Tibial artery (tissue), 4 donors: ENCODE measurements at places on chromosomes 11 and 22.

- no peak overlapping the region for H3K4me3 ChIP-seq
- DNase-seq, result no peak
- no peaks in the 10 kb centered on the region for H3K36me3 ChIP-seq
- H3K4me1 ChIP-seq, result no peaks in the 10 kb centered on the region
Measured at GRCh38 chr22:27349456-27349855, 452.1 kb downstream of the MN1 start.

DNA sequence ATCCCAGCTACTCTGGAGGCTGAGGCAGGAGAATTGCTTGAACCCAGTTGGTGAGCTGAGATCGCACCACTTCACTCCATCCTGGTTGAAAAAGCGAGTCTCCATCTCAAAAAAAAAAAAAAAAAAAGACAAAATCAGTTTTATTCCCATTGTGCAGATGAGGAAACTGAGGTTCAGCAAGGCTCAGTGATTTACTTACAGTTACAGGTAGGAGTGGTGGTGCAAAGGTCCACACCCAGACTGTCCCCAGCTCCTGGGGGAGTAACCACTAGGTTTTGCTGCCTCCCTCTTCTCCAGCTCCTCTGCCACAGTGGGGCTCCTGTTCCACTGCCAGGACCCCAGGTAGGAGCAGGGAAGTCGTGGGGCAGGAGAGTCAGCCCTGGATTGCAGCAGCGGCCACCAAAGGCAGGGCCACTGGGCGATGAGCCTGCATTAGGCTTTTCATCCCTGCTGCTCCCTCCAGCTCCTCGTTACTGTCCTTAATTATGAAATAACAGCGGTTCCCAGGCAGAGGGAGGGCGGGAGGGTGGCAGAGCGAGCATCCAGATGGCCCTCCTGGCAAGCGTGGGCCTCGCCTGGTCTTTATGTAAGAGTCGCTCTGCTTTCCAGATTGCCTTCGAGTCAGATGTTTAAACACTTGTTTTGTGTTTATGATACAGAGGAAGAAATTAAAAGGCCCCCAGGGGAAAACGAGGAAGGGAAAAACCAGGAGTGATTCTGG lies 15.5 kb upstream of the RASD2 start:
- DNase-seq, result no peak
- no peak overlapping the region for H3K4me3 ChIP-seq
- no peaks in the 10 kb centered on the region for H3K4me1 ChIP-seq
- no peak overlapping the region for H3K27ac ChIP-seq
- no peaks in the 10 kb centered on the region for H3K36me3 ChIP-seq

DNA sequence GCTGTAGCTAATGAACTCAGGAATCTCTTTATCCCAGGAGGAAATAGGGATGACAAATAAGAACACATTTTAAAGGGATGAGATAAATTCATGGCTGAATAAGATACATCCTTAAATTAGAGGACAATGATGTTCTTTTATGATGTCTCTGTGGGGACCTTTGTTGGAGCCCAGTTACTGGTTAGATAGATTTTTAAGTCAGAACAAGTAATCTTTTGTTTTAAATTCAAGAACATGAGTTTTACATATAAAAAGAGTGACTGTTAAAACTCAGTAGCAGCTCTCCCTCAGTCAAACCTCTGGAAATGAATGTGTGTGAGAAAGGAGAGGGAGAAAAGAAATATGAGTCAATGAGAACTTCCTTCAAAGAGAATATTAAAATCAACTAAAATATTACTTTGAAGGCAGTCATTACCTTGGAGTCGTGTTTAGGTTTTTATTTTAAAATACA lies 241.6 kb downstream of the SWAP70 start:
- H3K27me3 ChIP-seq, result no peaks in the 10 kb centered on the region
- no peaks in the 10 kb centered on the region for H3K4me1 ChIP-seq
- no peak for DNase-seq
- no peak overlapping the region for H3K4me3 ChIP-seq

DNA sequence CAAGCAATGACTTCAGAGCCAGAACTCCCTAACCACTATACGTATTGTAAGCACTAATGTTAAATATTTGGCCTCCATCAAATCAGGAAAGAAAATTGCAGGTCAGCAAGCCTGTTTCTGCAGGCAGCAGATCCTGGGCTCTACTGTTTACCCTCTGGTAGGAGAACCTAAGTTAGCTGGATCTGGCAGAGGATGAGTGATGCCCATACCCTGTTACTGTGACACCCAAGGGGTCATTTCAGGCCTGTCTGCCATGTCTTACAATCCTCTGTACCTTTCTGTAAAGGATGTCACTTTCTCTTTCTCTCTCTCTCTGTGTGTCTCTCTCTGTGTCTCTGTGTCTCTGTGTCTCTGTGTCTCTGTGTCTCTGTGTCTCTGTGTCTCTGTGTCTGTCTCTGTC lies 106.9 kb downstream of the CSNK2A3 start:
- H3K36me3 ChIP-seq, result no peaks in the 10 kb centered on the region
- no peak for DNase-seq
- no peak overlapping the region for H3K27ac ChIP-seq
- H3K4me3 ChIP-seq, result no peak overlapping the region

GRCh38 chr11:35541621-35542375 lies 16.4 kb upstream of the PAMR1 start:
- peak overlapping the region; percentile 33 for H3K27ac ChIP-seq
- H3K27me3 ChIP-seq, result no peaks in the 10 kb centered on the region
- no peak overlapping the region for H3K4me3 ChIP-seq
- H3K4me1 ChIP-seq, result peaks cover 3% of the 10 kb centered on the region

- no peak overlapping the region for H3K27ac ChIP-seq
- DNase-seq, result no peak
- no peaks in the 10 kb centered on the region for H3K36me3 ChIP-seq
- no peaks in the 10 kb centered on the region for H3K4me1 ChIP-seq
- no peaks in the 10 kb centered on the region for H3K27me3 ChIP-seq
Measured at GRCh38 chr11:133803026-133803425, 42.3 kb downstream of the SPATA19 start.

DNA sequence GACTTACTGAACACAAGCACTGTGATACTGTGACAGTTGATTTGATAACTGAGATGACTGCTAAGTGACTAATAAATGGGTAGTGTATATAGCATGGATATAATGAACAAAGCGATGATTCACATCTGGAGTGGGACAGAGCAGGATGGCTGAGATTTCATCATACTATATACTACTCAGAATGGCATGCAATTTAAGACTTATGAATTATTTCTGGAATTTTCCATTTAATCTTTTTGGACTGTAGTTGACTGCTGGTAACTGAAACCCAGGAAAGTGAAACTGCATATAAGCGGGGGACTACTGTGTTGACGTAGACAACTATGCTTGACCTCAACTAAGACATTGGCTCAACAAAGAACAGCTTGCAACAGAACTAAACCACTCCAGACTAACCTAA lies 20.0 kb upstream of the NUCB2 start:
- no peak overlapping the region for H3K4me3 ChIP-seq
- no peak for DNase-seq
- H3K36me3 ChIP-seq, result no peaks in the 10 kb centered on the region
- H3K4me1 ChIP-seq, result no peaks in the 10 kb centered on the region
- no peaks in the 10 kb centered on the region for H3K27me3 ChIP-seq

DNA sequence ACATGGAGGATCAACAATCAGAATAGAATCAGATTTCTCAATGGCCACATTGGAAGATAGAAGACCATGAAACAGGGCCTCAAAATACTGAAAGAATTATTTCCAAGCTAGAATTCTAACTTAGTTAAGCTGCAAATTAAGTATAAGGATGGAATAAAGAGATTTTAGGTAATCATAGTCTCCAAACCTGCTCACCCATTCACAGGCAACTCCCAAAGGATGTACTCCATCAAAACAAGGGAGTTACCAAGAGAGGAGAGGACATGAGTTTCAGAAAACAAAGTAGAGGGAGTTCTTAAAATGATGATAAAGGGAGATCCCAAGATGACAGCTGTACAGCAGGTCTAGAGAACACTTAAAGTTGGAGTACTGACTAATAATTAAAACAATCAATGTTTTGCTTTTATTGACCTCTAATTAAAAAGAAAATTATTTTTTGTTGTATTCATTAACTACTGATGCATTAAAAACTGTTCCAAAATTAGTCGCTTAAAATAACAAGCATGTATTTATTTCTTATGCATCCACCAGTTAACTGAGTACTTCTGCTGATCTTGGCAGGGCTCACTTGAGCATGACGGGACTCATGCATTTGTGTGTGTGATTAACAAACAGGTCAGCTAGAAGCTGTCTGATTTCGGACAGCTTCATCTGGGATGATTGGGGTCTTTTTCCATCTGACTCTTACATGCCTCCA lies 95.6 kb downstream of the CD44 start:
- H3K27ac ChIP-seq, result no peak overlapping the region
- H3K36me3 ChIP-seq, result peaks cover 17% of the 10 kb centered on the region
- no peak for DNase-seq
- no peaks in the 10 kb centered on the region for H3K27me3 ChIP-seq

GRCh38 chr11:103586756-103587155 lies 449.7 kb upstream of the DDI1 start:
- H3K4me1 ChIP-seq, result no peaks in the 10 kb centered on the region
- no peak for DNase-seq
- H3K4me3 ChIP-seq, result no peak overlapping the region
- H3K27ac ChIP-seq, result no peak overlapping the region
- no peaks in the 10 kb centered on the region for H3K27me3 ChIP-seq

- no peak overlapping the region for H3K27ac ChIP-seq
- H3K4me1 ChIP-seq, result no peaks in the 10 kb centered on the region
- H3K27me3 ChIP-seq, result no peaks in the 10 kb centered on the region
- no peaks in the 10 kb centered on the region for H3K36me3 ChIP-seq
- H3K4me3 ChIP-seq, result no peak overlapping the region
Measured at GRCh38 chr11:115895594-115895993, 391.4 kb upstream of the CADM1 start.

- H3K4me1 ChIP-seq, result no peaks in the 10 kb centered on the region
- no peak overlapping the region for H3K4me3 ChIP-seq
- DNase-seq, result no peak
- H3K36me3 ChIP-seq, result no peaks in the 10 kb centered on the region
- no peak overlapping the region for H3K27ac ChIP-seq
Measured at GRCh38 chr11:24070435-24070834, 426.4 kb upstream of the LUZP2 start.

- no peak overlapping the region for H3K27ac ChIP-seq
- H3K36me3 ChIP-seq, result no peaks in the 10 kb centered on the region
- no peak for DNase-seq
- no peaks in the 10 kb centered on the region for H3K27me3 ChIP-seq
- H3K4me1 ChIP-seq, result no peaks in the 10 kb centered on the region
- H3K4me3 ChIP-seq, result no peak overlapping the region
Measured at GRCh38 chr11:36394926-36395325, 98.8 kb downstream of the PRR5L start.

GRCh38 chr11:12200991-12201985 lies 90.9 kb downstream of the MICAL2 start:
- peak overlapping the region; percentile 71 for H3K27ac ChIP-seq
- H3K27me3 ChIP-seq, result no peaks in the 10 kb centered on the region
- peak; percentile 65 for DNase-seq
- no peak overlapping the region for H3K4me3 ChIP-seq
- peaks cover 12% of the 10 kb centered on the region for H3K36me3 ChIP-seq

DNA sequence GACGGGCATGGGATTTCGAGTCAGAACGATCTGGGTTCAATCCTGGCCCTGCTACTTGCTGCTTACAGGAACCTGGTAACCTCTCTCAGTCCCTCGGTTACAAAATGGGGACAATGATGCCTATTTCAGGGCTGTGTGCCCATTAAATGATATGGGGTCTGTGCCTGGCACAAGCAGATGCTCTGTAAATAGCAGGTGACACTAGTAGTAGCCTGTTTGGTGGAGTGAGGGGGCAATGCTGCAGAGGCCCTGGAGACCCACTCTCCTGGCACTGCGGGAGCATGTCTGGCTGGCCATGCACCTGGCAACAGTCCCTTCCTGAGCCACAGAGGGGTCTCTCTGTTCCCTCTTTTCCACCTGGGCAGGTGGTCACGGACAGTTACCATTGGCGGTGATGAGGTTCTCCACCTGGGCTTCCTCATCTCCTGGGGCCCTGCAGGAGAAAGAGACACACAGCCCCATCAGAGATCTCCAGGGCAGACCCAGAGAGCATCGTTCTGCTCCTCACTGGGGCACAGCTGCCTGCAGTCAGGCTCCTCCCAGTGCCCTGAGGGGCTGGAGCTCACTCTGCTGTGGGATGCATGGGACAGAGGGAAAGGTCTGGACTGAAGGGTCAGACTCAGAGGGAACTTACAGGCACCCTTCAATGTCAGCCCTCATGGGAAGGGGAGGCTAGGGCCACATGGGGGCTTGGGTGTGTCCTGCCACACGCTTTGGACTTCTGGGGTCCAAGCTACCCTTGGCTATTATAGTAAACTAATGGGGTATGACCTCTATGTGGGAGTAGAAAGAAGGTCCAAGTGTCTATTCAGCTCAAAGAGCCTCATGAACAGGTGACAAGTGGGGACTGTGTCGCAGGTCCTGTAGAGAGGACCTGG lies 15.6 kb upstream of the FXYD2 start:
- no peaks in the 10 kb centered on the region for H3K27me3 ChIP-seq
- peaks cover 3% of the 10 kb centered on the region for H3K4me1 ChIP-seq
- H3K4me3 ChIP-seq, result no peak overlapping the region
- DNase-seq, result peak; percentile 35

DNA sequence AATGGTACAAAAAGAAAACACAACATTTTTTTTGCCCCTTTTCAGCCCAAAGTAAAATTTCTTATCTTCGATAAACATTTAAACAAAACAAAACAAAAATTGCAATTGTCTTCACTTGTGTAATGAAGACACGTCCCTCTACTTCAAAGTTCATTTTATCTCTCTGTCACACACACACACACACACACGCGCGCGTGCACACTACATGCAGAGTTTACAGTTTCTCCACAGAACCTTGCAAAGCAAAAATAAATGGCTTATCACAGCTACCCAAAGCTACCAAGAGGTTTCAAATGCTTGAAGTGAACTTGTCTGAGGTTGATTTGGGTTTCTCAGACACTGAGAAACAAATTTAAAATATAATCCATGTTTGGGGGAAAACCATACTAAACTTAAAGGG lies 72.3 kb downstream of the ETS1 start:
- DNase-seq, result no peak
- H3K27me3 ChIP-seq, result no peaks in the 10 kb centered on the region
- no peak overlapping the region for H3K4me3 ChIP-seq
- H3K4me1 ChIP-seq, result peaks cover 66% of the 10 kb centered on the region

GRCh38 chr11:69924308-69925161 lies 105.3 kb upstream of the FGF3 start:
- H3K36me3 ChIP-seq, result no peaks in the 10 kb centered on the region
- H3K27me3 ChIP-seq, result no peaks in the 10 kb centered on the region
- H3K4me1 ChIP-seq, result peaks cover 15% of the 10 kb centered on the region
